NCI-H2171 treated with DMSO at 0.1 percent for 48 hours (cell line): ENCODE measurements at places on chromosomes 6 and 20.
A peak's percentile ranks its signal among the peaks of the same experiment; 100 is the strongest.

GRCh38 chr6:165556116-165556843, 106.8 kb downstream of the PDE10A start:
- no peak for DNase-seq

DNA sequence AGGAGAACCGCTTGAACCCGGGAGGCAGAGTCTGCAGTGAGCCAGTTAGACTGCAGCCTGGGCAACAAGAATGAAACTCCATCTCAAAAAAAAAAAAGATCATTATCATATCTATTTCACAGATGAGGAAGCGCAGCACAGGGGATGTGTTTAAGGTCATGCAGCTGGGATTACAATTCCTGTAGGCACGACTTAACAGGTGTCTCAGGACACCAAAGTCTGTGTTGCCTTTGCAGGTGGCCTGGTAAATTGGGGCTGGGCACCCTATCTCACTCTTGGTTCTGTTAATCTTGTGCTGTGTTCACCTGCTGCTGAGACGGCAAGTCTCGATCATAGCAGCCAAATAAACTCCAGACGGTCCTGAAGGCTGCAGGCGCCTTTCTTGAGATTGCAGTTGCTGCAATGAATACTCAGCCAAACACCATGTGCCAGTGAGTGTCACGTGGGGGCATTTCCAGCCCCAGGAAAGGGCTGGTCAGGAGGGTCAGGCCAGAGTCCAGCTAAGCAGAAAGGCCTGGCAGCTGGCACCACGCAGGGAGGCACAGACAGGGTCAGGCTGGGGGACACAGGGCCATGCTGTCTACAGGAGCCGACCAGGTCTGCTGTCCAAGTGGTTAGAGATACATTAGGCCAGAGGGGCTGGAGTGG, 55.8 kb downstream of the FGD2 start:
- DNase-seq, result peak; percentile 56

GRCh38 chr6:107715550-107716321, 108.4 kb downstream of the SCML4 start:
- DNase-seq, result no peak

- no peak for DNase-seq
Observed at GRCh38 chr6:30988209-30988825, 4.8 kb downstream of the MUC21 start.

DNA sequence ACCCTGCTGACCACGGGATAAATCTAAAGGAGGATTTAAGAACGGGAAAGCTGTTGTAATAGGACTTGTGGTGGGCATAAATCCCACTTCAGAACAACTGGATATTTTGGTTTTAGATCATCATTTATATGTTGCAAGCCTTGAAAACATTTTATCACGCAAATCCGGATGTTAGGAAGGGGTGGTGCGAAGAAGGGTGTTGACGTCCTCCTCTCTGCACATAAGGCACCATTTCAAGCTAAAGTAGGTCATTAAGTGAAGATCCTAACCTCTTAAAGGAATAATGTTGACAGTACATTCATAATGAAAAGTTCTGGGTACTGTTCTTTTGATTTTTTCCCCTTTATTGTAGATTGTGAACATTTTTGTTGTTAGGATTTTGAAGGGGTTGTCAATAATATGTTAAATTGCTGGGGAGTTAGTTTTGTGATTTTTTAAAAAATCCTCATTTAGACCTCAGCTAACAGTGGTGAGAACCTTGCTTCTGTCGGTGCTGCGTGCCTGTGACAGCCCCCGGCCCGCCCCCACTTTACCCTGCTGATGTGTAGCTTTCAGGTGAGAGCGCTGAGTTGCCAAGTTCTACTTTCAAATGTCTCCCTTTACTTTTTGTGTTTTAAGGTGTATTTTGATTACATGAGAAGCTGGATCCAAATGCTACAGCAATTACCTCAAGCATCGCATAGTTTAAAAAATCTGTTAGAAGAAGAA, 88.8 kb downstream of the MAP3K4 start:
- DNase-seq, result no peak

- peak; percentile 49 for DNase-seq
Observed at GRCh38 chr6:34237722-34238584, 1.3 kb downstream of the HMGA1 start.

GRCh38 chr6:136410201-136411024, 120.8 kb upstream of the BCLAF1 start:
- no peak for DNase-seq
